ENCODE measurements at places on chromosomes 1 and 21.

DNA sequence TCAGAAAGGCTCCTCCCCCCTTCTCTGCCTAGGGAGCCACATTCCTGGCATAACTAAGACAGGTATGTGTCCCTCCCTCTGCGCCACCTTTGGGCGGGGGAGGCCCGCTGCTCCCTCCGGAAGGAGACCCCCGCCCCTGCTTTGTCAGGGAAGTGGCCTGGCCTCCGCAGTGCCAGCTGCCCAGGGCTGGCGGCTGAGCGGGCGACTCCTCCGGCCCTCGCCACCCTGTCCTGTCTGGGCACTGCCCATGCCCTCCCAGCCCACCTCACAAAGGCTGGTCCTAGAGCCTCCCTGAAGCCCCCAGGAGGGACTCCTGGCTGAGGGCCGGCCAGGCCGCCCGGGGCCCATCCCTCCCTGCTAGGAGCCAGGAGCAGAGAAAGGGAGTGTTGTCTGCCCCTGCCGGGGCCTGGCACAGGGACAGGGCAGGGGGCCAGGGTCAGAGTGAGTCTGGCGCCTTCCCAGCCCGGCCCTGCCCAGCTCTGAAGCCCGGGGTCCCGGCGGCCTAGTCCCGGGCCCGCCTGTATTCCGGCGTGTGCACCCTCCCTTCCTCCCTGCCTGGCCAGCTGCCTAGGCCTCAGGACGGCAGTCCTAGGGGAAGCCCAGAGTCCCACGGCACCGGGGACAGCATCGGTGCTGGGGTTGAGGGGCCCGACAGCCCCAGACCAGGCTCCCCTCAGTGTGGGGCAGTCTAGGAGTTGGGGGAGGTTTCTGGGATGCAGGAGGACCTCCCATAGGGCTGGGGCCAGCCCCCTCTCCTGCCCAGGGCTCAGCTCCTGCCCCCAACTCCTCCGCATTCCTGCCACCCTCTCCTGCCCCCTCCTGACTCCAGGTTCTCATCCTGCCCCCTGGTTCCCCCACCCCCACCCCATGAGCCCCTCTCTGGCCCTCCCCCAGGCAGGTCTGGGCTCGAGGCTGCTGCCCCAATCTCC, 5.1 kb downstream of the AGRN start:
- DNase-seq: peak; percentile 56

- DNase-seq: no peak
Measured at GRCh38 chr1:3356827-3357460, 97.5 kb upstream of the ARHGEF16 start.

- DNase-seq: no peak
Measured at GRCh38 chr21:14040386-14040785, 170.4 kb downstream of the LIPI start.

GRCh38 chr1:151693057-151693651, 23.4 kb downstream of the CELF3 start:
- DNase-seq: peak; percentile 37

DNA sequence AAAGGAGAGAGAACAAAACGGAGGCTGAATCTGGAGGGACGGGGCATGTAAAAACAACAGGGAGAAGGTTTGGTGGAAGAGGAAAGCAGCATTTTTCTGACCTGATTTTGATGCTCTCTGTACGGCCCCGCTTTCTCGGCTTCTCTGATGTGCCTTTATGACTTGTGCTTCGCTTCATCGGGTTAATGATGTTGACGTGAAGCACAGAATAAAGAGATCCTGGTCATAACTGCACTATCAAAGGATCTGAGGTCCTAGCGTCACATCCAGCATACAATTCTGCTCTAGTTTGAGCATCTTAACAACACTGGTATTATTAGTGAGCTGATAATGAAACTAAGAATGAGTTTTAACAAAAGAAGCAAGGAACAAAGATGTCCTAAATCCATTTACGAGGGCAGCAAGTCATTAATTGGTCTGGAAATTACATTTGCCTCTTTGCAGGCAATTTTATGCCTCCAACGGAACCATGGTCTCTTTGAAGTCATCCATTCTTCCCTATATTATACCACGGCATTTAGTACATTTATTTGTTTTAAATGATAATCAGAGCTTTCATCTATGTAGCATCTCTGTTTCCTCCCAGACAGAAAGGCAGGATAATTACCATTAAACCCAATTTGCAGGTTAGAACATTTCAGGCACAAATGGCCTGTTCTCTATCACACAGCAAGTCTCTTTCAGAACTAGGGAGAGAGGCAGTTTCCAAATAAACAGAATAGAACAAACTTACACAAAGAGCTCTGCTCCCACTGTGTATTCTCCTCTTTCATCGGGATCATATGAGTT, 45.3 kb upstream of the B3GALNT2 start:
- no peak for DNase-seq

DNA sequence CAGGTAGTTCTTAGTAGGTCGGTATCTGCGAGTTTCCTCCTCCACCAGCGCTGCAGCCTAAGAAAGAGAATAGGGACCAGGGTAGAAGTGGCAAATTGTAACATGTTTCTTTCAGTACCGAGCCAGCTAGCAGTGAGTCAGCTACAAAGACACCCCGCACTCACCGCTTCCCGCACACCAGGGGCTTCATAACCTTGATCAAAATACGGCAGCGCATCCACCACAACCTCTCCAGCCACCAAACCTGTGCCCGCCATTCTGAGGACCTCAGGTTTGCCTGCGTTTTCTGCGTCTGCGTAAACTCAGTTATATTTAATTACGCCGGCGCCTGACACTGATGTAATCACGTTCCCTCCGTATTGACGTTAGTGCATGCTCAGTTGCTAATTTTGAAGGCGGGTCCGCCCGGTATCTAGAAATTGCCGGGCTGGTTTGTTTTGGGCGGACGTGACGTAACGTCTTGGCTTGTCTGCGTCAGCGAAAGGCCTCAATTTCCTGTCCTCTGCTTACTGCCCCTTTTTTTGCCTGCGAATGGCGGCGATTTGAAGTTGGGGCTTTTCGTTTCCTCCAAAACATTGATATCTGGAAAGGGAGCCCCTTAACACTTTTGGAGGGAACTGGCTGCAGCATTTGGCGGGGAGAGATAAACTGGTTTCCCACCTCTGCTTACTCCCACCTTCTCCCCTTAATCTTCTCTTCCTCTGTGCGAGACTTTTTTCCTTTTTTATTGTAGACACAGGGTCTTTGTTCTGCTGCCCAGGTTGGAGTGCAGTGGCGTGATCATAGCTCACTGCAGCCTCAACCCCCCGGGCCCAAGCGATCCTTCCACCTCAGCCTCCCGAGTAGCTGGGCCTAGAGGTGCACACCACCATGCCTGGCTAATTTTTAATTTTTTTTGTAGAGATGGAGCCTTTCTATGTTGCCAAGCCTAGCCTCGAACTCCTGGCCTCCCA, at the start of gene BCAS2:
BCAS2 (minus strand) TSS at position 281 of the 953 bp plus-strand sequence; CDS start at position 257, 24 bp downstream.
- peak; percentile 99 for DNase-seq

- DNase-seq: no peak
Measured at GRCh38 chr1:76723949-76724348, 143.3 kb upstream of the ST6GALNAC5 start.

GRCh38 chr1:91830242-91831131, 55.5 kb downstream of the TGFBR3 start:
- peak; percentile 58 for DNase-seq

- peak; percentile 28 for DNase-seq
Measured at GRCh38 chr1:192160196-192160595, 1.9 kb downstream of the RGS18 start.

- DNase-seq: peak; percentile 28
Measured at GRCh38 chr1:46131712-46132528, 509 bp downstream of the PIK3R3 start.

DNA sequence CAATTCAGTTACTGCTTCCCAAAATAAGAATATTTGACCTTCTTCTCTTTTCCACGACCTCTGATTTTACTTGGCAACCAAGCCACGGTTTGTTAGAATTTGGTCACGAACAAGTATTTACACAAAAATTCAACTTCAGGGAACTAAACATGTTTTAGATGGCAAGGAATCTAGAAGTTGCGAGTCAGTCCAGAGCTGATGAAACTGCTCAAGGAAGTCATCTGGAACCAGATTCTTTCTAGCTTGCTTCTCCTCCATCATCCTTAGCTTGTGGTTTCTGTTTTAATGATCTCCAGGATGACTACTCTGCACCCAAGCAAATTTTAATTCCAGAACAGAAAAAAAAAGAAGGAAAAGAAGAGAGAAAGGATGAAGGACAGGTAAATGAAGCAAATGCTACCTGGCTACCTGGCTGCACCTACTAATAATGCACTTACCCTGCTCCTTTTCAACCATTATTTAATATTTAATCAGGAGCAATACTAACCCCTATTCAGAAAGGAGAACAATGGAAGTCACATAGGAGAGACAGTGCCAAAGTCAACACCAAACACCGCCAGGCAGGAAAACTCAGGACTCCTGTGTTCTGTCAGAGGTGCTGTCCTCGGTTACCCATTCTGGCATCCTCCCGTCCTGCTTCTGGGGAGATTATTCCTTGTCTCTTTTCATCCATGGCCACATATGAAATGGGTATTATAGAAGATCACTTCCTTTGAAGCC, 54.2 kb upstream of the RGS7 start:
- DNase-seq: peak; percentile 41

DNA sequence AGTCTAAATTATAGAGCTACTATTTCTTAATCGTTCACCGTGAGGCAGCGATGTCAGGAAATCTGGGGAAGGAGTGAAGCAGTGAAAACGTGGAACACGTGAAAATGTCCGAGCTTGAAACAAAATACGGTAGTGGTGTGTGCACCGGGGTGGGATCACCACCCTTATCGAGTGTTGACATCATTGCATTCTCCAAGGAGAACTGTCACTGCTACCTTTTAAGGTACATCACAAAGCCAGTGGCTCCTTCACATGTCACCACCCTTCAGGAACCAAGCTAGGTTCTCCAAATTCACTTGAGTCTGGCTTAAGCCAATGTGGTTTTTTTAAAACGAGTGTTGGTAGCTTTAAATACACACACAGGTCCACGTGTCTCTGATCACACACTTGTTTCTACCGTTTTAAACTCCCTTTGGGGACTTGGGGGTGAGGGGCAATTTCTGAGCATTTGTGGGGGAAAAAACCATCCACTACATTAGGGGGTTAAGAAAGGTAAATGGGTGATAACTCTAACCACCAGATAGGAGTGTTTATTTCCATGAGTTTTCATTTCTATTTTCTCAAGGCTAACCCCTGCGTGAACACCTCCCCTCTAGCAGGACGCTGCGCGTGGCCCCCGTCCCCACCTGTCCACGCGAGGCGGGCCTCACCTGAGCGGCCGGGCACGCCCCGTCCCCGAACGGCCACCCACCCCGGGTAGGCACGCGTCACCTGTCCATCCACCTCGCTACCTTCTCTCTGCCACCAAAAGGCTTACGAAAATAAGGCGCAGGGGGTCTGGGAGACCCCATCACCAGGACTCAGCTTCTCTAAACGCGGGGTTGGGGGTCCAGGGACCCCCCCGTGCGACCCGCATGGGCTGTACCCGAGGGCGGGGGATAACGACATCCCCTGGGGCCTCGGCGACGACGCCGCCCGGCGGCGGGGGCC, 978 bp downstream of the PRDM15 start:
- peak; percentile 46 for DNase-seq

- DNase-seq: peak; percentile 91
Measured at GRCh38 chr1:243798726-243799125, 51.3 kb downstream of the AKT3 start.

- DNase-seq: peak; percentile 16
Measured at GRCh38 chr1:9960706-9961562, 17.7 kb downstream of the NMNAT1 start.

GRCh38 chr1:101253976-101254674, 17.3 kb downstream of the S1PR1 start:
- peak; percentile 89 for DNase-seq

DNA sequence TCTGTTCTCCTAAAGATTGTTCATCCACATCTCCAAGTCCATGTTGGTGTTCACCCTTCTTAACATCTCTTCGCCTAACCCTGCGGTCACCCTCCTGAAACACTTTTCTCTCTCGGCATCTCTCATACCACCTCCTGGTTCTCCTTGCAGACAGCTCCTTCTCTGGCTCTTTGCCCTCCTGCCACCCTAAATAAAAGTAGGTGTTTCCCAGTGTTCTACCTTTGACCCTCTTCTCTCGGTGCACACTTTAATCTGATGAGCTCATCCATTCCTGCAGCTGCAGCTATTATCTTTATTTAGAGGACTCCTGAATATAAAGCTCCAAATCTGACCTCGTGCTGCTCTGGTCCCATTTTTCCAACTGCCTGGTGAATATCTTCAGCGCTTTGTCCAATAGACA, 126.9 kb downstream of the TMEM53 start:
- DNase-seq: no peak

DNA sequence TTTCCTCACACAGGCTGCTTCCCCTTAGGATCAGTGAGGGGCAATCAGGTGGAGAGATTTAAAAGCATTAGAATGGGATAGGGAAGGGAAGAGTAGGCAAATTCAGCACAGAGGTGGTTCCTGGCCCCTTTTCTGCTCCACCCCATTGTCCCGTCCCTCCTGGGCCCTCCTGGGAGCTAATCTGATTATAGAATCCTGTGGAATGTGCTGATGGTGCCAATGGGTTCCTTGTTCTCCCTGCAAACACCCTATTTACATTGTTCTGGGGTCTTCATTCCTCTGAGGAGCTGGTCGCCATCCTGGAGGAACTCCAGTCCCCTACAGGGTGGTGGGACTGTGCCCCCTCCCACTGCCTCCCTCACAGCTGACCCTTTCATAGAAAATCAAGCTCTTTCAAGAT, 34.4 kb upstream of the LRP8 start:
- DNase-seq: no peak

GRCh38 chr21:46118316-46119143, 20.6 kb downstream of the COL6A2 start:
- no peak for DNase-seq

DNA sequence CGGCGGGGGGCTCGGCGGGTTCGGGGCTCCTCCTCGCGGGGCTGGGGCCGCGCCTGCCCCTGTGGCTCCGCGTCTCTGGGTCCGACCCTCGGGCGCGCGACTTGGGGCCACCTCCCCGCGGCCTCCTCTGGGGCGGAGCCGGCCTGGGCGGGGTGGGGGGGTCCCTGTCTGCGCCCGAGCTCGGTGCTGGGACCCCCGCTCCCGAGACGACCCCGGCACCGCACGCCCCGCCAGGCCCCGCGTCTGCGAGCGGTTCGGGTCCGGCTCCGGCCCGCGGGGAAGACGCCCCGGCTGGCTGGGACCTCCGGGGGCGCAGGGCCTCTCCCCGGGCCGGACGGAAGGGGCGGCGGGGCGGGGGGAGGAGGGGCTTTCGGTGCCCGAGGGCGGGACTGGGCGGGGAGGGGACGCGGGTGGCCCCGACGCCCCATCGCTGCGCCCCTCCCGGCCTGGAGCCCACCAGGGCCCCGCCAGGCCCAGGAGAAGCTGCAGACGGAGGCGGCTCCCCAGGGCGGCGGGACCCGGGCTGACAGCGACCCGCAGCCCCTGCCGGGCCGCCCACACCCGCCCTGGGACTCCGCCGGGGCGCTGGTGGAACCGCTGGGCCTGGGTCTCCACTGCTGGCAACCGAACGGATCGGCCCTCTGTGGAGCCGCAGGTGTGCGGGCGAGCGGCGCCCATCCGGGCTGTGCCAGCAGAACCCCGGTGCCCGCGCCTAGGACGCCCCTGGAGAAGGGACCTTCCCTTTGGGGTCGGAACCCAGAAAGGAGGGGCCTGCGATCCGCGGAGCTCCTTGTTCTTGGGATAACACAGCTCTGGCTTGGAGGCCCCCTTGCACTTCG, 610 bp downstream of the COL6A2 start:
- DNase-seq: no peak

GRCh38 chr1:51154776-51155175, 52.7 kb downstream of the C1orf185 start:
- no peak for DNase-seq

- no peak for DNase-seq
Measured at GRCh38 chr1:194295685-194296084, 1109.3 kb upstream of the B3GALT2 start.

Data from fibroblast of skin of right quadriceps (primary cell).